ENCODE measurements at places on chromosomes 11 and 22.

GRCh38 chr22:19841641-19842392 lies 12.9 kb downstream of the GNB1L start:
- no peak for DNase-seq

DNA sequence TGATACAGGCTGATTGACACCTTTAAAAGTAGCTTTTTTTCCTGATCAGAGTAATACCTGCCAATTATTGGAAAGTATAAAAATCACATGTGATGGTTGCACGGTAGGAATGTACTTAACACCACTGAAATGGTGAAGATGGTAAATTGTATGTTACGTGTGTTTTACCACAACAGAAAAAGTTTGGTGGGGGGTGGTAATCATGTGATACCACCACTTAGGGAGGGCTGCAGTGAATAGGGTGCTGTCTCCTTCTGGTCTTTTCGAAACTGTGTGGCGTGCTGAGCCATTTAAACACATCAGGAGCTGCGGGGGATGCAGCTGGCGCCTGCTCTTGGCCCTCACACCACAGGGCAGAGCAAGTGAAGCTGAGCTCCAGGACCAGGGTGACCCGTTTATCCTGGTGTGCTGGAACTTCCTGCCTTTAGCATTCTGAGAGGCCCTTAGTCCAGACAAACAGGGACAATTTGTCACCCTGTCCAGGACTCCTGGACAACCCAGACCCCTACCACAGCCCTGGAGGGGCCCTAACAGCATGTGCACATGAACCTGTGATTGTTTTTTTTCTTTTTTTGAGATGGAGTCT lies 2.6 kb downstream of the SYNGR1 start:
- no peak for DNase-seq

DNA sequence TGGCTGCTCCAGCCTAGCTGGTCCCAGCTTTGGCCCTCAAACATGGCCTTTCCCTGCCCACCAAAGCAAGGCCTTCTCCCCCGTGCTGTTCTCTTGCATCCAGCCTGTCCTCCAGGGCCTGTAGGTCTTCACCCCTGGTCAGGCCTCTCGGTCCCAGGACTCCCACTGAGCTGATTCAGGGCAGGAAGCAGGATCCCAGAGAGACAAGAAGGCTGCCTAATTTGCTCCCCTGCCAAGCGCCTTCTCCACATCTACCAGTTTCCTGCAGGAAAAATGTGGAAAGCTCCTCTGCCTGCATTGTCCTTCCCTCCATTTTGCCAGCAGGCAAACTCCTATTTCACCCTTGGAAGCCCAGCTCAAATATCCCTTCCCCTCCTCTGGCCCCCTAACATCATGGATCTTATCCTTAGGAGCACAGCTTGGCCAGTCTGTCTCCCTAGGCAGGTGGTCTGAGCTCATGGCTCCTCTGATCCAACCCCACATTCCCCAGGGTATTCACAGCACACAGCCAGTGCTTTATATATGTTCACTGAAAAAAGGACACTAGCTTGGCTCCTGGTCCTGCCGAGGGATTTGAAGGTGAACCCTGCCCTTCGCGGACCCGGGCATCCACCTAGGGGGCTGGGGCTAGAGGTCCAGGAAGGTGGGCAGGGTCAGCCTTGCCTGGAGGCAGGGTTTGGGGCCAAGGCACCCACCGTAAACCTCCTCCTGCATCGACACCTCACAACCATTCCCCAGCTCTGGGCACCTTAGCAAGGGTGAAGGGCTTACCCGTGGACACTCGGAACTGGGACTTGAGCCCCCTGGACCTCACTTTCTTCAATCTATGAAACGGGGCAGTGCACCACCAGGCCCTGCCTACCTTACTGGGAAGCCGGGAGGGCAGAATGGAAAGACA lies 968 bp downstream of the RHBDD3 start:
- DNase-seq, result no peak

GRCh38 chr11:130426223-130426836 lies 2.1 kb downstream of the ADAMTS8 start:
- DNase-seq, result no peak

- no peak for DNase-seq
Observed at GRCh38 chr11:66857927-66858185, 992 bp downstream of the LRFN4 start.
